ENCODE measurements at places on chromosomes 13 and 19.

- no peak for DNase-seq
These were observed 46.0 kb downstream of the PRR20E start for GRCh38 chr13:57212989-57213388.

DNA sequence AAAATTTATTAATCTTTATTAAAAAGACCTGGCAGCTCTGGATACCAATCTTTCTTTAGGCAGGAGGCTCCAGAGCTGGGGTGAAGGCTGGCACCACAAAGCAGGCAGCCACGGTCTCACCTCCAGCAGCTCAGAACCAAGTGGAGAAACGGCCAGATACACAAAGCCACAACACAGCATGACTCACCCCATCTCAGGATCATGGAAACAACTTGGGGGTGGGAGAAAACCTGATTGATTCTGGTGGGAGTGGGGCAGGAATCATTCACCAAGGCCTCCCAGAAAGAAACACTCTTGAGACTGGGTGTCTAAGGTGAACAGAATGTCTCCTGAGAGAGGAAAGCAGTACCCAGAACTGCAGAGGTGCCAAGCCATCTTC is 64.2 kb downstream of the CRYL1 start:
- no peak for DNase-seq

DNA sequence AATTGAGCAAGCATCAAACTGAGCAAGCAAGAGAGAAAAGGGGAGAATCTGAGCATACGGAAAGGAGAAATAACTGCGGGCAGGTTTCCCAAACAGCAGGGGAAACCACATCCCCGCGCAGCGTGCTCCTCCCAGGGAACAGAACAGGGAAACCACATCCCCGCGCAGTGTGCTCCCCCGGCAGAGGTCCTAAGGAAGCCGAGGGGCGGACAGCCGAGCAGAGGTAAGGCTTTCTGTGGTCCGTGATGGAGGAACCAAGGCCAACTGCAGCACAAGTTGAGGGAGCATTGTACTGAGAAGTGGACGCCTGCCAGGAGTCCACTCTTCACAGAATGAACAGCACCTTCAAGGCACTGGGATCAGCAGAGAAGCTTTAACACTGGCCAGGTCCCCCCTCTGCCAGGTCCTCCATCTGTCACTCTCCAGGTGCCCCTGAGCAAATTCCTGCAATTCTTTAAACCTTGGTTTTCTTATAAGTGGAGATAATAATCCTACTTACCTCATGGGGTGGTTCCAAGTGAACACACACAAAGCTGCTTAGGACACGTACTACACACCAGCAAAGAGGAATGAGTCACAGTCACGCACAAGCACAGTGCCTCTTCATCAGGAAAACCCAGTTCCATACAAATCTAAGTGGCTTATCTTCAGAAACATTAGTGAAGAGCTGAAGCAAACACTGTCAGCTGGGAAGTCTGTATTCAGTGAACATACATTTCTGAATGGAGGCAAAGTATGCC is 23.0 kb upstream of the LAMP1 start:
- no peak for DNase-seq

GRCh38 chr19:51599084-51599483 is 28.0 kb downstream of the ZNF175 start:
- DNase-seq: no peak

DNA sequence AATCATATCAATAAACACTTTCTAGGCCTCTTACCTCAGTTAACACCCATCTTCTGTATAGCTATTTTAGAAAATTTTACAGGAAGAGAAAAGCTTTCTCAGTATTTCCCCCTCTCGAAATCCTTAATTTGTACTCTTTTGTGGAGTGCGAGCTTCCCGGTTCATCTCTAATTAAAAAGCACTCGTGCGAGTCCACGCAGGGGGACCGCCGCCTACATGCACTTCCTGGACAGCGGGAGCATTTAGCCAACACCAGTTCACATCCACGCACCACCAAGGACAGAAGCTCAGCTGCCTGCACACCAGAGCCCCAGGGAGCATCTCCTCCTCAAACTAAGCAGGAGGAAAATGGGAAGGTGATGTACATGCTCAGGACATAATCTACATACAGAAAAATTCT is 60.0 kb downstream of the RASA3 start:
- no peak for DNase-seq

- DNase-seq: no peak
These were observed at the start of gene NR2F6 for GRCh38 chr19:17245535-17245984. NR2F6 (minus strand) TSS chr19:17245919; CDS start chr19:17245220, 699 bp downstream.

DNA sequence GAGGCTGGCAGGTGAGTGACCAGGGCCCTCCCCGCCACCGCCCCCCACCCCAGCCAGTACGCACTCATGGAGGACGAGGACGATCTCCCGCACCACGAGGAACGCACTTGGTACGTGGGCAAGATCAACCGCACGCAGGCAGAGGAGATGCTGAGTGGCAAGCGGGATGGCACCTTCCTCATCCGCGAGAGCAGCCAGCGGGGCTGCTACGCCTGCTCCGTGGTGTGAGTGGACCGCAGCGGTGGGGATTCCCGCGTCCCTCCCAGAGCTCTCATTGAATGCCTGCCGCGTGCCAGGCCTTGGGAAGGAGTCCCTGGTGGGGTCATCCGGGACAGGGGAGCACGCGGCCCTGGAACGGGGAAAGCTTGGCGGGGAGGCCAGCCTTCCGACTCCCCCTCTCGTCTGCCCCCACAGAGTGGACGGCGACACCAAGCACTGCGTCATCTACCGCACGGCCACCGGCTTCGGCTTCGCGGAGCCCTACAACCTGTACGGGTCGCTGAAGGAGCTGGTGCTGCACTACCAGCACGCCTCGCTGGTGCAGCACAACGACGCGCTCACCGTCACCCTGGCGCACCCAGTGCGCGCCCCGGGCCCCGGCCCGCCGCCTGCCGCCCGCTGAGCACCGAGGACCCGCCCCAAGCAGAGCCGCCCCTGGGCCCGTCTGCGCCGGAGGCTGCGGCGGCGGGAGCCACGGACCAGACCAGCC is 4.8 kb upstream of the IFI30 start:
- no peak for DNase-seq

DNA sequence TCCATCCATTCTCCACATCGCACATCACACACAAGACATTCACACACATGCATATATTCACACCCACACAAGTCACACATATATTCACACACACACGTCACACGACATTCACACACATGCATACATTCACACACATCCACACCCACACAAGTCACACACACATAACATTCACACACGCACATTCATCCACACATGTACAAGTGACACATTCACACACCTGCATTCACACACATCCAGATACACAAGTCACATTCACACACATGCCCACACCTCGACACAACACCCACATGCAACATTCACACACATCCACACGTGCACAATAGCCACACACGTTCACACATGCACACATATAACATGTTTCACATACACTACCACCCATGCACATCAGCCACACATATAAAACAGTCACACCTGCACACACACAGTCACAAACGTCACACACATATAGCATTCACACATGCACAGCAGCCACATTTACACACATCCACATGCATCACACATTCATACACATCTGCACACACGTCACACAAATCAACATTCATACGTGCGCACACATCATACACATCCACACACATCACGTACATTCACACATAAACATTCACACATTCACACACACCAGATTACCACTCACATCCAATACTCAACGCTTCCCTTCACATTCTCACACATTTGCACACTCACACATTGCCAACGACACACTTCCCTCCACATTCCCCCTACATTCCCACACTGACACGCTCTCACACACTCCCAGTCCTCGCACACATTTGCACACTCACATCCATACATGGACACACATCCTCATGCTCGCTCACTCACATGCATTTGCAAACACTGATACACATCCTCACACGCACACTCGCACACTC is 41.0 kb downstream of the ANKRD10 start:
- DNase-seq: no peak

DNA sequence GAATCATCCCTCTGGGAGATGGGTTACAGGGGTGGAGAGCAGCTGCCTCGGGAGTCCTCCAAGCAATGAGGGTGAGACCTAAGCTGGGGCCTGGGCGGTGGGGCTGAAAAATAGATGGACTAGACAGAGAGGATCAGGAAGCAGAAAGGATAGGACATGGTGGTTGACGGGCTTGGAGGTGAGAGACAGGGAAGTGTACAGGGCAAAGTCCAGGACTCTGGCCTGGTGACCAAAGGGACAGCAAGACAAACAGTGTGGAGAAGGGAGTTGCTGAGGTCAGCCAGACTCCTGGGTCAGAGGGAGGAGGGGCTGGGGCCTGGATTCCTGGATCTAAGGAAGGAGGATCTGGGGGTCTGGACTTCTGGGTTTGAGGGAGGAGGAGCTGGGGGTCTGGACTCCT is 5.5 kb downstream of the PHLDB3 start:
- DNase-seq: no peak

DNA sequence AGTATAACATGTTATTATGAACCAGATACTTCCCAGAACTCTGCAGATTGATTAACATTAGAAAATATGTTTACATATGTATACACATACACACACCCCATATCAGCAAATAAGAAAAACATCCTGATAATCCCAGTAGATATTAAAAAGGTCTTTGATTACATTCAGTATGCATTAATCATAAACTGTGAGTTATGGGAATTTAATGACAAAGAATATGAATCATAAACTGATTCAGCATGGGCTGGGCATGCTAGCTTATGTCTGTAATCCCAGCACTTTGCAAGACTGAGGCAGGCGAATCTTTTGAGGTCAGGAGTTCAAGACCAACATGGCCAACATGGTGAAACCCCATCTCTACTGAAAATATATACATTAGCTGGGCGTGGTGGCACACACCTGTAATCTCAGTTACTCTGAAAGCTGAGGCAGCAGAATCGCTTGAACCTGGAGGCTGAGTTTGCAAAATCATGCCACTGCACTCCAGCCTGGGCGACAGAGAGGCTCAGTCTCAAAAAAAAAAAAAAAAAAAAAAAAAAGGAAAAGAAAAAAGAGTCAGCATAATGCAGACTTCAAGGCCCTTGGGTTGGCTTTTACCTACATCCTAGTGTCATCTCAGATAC is 581.9 kb upstream of the PRR20A start:
- DNase-seq: no peak

DNA sequence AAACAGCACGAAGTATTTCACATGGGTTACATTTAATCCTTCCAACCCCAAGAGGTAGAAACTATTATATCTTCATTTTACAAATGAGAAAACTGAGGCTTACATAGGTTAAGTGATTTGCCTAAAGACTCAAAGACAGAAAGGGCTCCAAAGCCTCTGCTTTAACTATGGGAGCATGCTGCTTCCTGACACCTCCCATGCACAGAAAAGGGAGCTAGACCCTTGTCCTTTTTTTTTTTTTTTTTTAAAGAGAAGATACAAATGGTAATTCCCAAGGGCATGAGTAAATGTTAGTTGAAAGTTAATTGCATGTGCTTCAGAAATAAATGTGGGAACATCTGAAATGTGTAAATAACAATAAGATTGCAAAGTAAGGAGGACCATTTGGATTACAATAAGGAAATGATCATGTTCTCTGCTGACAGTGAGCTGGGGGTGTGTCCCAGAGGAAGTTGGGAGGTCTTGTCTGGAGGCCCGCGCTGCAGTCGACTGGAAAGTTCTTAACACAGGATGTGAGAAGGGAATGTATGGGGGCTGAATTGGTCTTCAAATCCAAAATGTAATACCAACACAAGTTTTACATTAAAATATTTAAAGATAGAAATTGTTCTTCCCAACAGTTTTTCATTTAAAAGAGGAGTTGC is 500.3 kb downstream of the KLF12 start:
- no peak for DNase-seq

DNA sequence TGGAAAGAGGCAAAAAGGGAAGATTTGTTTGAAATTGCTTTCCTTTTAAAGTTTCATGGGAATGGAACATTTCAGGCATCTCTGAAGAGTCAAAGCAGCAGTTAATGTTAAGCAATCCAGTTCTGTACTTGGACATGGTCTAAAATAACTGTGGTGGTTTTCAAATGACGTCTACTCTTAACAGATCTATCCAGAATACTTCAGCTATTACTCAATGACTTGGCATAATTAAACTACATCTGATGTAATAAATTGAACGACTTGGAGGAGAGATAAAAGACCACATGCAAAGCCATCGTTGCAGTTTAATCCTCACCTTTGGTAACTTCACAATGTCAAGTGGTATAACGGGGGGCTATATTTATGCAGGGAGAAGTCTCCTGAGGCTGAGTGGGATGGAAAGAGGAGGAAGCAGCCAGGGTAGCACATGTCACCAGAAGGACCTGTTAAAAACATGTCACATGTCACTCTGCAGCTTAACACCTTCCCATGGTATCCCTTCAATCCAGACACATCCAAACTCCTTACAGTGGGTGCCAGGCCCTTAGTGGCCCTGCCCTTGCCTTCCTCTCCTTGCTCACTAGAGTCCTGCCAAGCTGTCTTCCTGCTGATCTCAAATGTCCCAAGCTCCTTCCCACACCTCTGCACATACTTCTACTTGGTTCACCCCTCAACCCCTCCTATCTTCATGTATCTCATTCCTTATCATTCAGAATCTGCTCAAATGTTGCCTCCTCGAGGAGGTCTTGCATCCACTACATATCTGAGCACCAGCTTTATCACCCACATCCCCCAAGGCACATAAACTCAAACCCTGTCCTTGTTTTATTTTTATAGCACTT is 327.8 kb downstream of the SUCLA2 start:
- no peak for DNase-seq

GRCh38 chr13:20815464-20815863 is 41.7 kb upstream of the EEF1AKMT1 start:
- no peak for DNase-seq

DNA sequence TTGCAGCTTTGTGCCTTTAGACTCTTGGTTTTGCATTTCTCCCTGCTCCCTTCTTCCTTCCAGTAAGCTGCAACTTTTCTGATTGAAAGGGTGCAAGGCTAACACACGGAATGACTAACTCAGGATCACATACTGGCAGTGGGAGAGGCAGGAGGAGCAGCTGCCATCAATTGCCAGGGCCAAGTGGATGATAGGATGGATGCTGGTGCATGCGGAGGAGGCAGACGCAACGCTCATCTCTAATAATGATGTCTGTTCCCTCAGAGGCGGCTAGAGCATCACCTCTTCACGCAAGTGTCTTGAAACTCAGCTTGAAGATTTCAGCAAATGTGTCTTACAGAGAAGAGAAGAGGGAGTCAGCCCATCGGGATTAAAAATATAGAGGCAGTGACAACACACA is 49.5 kb upstream of the TPM4 start:
- DNase-seq: no peak

DNA sequence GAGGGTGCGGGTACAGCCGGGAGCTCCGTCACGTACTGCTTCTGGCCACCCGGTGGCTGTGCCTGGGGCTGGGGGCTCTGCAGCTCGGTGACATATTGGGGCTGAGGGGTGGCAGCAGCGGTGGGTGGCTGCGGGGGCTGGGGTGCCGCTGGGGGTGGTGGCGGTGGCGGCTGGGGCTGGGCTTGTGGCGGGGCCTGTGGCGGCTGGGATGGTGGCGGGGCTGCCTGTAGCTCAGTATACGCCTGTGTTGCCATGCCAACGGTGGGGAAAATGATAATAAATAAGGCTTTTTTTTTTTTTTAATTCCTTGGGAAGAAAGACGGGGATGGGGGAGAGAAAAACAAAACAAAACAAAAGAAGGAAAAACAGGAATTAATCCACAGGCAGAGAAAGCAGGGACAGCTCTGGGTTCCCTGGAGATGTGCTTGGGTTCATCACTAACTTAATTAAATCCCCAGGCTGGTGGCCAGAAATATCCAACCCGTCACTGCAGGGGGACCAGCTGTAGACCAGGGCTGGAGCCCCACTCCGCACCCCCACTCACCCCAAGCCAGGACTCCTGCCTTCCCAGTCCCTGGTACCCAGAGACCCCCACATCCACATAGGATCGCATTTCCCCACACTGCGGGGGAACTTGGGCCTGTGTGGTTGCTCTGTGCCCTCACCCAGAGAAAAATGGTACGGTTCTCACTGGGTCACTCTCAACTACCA is 12.4 kb downstream of the RFX1 start:
- no peak for DNase-seq

- no peak for DNase-seq
These were observed 10.8 kb downstream of the LATS2 start for GRCh38 chr13:21050288-21051197.
